ENCODE measurements at places on chromosomes 13 and 19.

GRCh38 chr13:112845511-112846144 lies 123.4 kb upstream of the MCF2L start:
- DNase-seq: no peak

DNA sequence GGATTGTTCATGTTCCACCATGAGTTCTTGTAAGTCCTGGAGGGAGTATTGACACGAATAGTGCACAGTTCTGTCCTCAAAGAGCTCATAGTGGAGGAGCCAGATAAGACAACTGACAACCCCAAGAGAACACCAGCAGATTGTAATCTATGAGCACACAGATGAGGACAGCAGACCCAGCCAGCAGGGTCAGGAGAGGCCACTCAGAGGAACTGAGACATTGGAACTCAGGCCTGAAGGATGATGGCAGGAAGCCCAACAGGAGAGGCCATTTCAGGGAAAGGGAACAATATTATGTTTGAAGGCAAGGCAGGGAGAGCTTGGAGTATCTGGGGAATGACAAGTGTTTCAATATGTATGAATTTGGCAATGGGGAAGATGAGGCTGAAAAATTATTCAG lies 63.7 kb upstream of the IPO5 start:
- peak; percentile 12 for DNase-seq

DNA sequence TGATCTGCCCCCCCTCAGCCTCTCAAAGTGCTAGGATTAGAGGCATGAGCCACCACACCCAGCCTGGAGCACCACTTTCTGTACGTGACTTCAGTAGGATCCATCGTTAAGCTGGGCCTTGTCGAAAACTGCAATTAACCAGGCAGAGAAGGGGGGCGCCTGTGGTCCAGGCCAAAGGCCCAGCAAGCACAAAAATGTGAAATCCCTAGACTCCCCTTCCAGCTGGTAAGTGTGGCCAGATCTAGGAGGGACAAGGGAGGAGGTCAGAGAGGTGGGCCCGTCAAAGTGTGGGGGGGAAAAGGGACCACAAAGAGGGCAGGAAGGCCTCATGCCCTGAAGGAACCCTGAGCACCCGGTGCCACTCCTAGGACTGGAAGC lies 13.8 kb downstream of the DDX39A start:
- no peak for DNase-seq

DNA sequence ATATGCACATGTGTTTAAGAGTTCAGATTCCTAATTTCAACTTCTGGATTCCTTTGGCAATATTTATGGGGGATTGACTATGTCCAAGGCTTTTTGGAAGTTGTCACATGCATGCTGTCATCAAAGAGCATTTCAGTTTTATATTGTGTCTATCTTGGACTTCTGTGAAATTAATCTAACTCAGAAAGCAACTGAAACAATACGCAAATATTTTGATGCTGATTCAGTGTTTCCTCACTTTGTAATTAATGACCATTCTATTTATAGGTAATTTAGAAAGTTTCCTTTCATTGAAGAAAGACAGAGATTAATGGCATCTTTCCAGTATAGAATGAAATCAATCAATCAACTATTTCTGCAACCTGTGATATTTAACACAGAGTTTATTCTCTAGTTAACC lies 550.1 kb downstream of the PCDH9 start:
- no peak for DNase-seq

GRCh38 chr19:32573492-32573794 lies 7.5 kb upstream of the PDCD5 start:
- no peak for DNase-seq

DNA sequence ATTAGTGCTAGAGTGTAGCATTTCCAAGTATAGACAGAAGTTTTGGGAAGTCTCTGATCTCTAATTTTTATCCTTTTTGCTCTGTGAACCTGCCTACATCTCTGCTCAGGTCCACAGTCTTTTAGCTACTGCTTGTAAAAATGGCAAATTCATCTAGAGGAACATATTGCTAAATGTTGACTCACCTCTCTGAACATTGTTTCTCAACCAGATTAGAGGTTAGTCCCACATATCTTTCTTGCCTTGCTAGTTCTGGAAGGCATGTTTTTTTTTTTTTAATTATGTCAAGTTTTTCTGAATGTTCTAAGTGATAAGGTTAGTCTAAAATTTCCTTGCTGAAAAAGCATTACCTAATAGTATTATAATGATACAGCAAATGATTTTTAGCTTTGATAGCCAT lies 2889.6 kb upstream of the PCDH20 start:
- DNase-seq: no peak

All from fibroblast of villous mesenchyme (primary cell).